ENCODE measurements at places on chromosomes 12 and 14. TPM values are rescaled to one million over a fixed set of nuclear protein-coding genes. Genes with fewer than 3 reads are reported as not detected.
A peak's percentile ranks its signal among the peaks of the same experiment; 100 is the strongest.

DNA sequence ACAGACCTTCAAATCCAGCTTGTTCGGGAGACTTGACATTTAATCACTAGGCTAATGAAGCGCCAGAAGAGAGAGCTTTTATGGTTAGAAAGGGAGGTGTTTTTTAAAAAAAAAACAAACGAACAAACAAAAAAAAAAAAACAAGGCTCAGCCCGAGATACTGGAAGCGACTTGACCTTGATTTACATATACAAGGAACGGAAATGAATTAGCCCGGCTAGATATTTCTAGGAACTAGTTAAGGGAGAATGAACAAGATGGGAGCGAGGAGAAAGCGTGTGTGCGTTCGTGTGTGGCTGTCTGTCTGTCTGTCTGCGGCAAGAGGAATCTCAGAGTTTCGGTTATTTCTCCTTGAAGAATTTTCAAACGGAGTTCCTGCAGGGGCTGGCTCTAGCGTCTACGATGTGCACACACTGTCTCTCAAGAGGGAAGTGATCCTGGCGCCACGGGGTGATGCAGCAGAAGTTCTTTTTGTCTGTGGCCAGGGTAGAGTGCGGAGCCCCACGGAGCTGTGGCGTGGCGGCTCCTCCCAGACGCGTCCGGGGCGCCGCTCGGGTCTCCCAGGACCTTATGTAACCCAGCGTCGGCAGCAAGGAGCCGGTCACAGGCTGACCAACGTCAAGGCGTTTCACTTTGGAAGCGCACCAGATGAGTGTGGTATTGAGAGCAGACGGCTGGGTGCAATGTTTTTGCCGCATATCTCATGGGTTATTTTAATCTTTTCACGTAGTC, 18.8 kb downstream of the SOCS2 start:
- no peaks in the 10 kb centered on the region for H3K36me3 ChIP-seq
- no peak overlapping the region for H3K27ac ChIP-seq
- H3K27me3 ChIP-seq = no peaks in the 10 kb centered on the region
- H3K4me3 ChIP-seq = peak overlapping the region; percentile 68
- peaks cover 5% of the 10 kb centered on the region for H3K4me1 ChIP-seq
- DNase-seq = no peak

Gene MUCL1
- not detected for total RNA-seq

Gene ERBB3
- 0.72 TPM for total RNA-seq

- no peak overlapping the region for H3K27ac ChIP-seq
- no peak for DNase-seq
- H3K4me3 ChIP-seq = no peak overlapping the region
- H3K27me3 ChIP-seq = no peaks in the 10 kb centered on the region
- H3K4me1 ChIP-seq = no peaks in the 10 kb centered on the region
Measured at GRCh38 chr14:61146899-61147298, 134.2 kb downstream of the TMEM30B start.

Gene ALX1
- not detected for total RNA-seq

DNA sequence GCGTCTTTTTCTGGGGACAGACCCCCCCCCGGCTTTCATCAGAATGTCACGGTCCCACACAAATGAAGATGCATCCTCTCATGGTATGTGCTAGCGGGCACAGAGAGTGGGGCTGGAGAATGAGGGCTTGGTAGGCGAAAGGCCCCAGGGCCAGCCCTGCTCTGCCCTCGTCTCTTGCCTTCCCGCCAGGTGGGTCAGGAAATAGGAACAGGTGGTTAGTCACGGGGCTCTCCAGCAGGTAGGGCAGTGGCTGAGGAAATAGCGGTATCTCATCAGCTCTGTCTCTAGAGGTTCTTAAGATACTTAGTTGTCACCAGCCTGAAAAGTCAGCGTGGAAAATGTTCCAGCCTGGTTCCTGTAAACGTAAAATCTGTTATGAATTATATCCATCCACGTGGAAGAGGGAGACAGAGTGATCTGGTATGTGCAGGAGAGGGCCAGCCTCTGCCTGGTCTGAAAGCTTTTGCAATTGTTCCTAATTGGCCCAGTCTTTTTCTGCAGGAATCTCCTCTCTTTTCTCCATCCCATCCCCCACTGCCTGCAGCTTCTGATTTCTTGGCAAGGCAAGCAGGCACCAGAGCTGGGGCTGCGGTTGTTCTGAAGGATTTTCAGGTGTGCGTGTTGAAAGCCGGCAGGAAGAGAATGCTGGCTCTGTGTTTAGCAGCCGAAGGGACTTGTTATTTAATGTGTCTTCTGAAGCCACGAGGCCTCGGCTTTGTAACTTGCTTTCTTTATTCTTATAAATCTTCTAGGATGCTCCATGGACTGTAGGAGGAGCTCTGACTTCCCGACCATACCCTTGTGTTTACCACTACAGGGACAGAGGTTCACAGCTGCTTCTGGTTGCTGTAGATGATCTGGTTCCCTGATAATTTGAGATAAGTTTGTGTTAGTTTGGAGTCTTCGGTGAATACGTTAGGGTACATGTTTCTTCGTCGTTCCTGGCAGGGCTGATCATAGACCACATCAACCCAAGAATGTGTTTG, 131.1 kb downstream of the CACNA1C start:
- no peak overlapping the region for H3K27ac ChIP-seq
- H3K4me1 ChIP-seq = no peaks in the 10 kb centered on the region
- DNase-seq = no peak
- H3K27me3 ChIP-seq = 0 out of 2 replicates have a peak, but pooled peaks cover 3% of the 10 kb centered on the region

DNA sequence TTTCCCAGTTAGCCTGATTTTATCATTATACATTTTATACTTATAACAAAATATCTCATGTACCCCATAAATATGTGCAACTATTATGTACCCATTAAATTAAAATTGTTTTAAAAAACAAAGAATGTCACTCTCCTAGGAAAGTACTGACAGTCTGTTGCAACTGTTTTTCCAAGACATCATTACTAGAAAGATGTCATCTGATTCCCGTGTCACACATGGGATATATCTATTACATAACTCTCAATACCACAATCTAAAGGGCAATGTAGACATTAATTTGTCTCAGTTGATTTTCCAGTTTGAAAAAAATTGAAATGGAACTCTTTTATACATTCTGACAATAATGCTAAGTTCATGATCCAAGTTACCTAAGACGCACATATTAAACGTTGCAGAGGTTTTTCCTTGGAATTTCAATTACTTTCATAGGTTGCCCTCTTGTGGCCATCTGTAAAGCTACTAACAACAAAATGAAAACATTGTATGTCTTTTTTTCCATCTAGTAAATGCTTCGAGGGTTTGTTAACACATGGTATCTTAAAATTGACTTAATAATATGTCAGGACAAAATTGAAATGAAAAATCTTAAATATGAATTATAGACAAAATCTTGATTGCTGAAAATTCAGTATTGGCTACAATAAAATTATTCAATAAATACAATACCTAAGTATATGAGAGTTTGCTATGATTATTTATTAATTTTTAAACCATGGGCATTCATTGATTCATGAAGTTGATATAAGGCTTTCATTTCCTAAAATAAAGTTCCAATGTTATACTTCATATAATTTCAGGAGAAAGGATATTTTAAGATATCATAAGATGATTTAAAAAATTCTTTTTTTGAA, 131.6 kb downstream of the PPFIA2 start:
- no peaks in the 10 kb centered on the region for H3K36me3 ChIP-seq
- no peak for DNase-seq
- no peaks in the 10 kb centered on the region for H3K4me1 ChIP-seq
- no peak overlapping the region for H3K27ac ChIP-seq
- H3K27me3 ChIP-seq = no peaks in the 10 kb centered on the region

- no peaks in the 10 kb centered on the region for H3K36me3 ChIP-seq
- H3K27me3 ChIP-seq = no peaks in the 10 kb centered on the region
- no peak for DNase-seq
Measured at GRCh38 chr14:90671382-90672234, 144.6 kb downstream of the TTC7B start.

Gene OR4L1
- total RNA-seq = not detected

DNA sequence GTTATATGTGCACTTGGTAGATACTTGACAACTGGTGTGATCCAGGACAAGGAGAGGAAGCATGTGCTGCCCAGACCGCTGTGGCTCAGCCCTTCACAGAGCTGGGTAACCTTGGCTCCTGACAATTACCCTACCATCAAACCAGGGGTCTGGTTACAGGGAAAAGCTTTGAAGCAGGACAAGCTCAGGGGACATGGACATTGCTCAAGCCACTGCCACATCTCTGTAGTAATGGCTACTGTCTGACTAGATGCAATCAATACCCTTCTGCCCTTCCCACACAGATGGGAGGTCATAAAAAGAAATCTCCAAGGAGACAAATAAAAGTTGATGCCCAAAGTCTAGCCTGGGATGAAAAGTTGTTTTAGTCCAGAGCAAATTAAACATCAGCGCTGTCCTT, 577.4 kb downstream of the MED13L start:
- H3K27me3 ChIP-seq = no peaks in the 10 kb centered on the region
- no peak for DNase-seq
- H3K4me3 ChIP-seq = no peak overlapping the region
- no peak overlapping the region for H3K27ac ChIP-seq
- H3K4me1 ChIP-seq = no peaks in the 10 kb centered on the region

Gene ARHGEF25
- total RNA-seq = 1.5 TPM

- no peak overlapping the region for H3K27ac ChIP-seq
- no peak for DNase-seq
- H3K27me3 ChIP-seq = peaks cover 5% of the 10 kb centered on the region
- H3K4me1 ChIP-seq = no peaks in the 10 kb centered on the region
Measured at GRCh38 chr14:90603336-90603735, 206.5 kb downstream of the CALM1 start.

GRCh38 chr12:8665759-8666158, 3.1 kb upstream of the MFAP5 start:
- no peak overlapping the region for H3K27ac ChIP-seq
- DNase-seq = no peak
- peaks cover 5% of the 10 kb centered on the region for H3K27me3 ChIP-seq
- no peaks in the 10 kb centered on the region for H3K36me3 ChIP-seq
- no peaks in the 10 kb centered on the region for H3K4me1 ChIP-seq

Measured in GM12878 (cell line).